ENCODE measurements at places on chromosomes 7 and 10.

GRCh38 chr10:8811201-8811600 is 756.7 kb downstream of the GATA3 start:
- DNase-seq, result no peak

DNA sequence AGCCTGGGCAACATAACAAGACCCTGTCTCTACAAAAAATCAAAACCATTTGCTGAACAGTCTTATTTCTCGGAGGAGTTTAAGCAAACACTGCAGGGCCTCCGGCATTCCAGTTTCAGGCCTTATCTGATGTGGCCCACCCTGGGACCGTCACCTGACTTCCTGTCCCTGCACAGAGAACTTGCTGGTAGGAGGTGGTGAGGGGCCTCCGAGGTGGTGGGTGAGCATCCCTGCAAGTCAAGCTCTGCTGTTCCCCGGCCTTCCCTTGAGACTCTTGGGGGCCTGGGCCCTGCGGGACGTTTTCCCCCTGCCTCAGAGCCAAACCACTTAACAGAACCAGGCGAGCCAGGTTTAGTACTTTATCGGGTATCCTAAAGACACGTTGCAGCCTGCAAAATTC is 44.5 kb upstream of the AP5Z1 start:
- no peak for DNase-seq

DNA sequence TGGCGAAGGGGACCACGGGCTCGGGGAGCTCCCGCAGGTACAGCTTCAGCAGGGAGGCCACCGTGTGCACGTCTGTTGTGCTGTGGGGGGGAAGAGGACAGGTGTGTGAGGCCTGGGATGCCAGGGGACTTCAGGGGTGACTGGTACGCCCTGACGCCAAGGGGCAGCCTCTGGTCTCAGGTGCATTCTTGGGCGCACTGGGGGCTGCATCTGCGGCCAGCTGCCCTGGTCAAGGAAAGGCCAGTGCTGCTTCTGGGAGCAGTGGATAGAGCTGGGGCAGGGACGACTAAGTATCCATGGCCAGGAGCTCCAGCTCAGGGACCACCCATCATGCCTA is 148.5 kb downstream of the MAPK8 start:
- DNase-seq, result no peak

GRCh38 chr10:110426294-110427181 is 71.2 kb upstream of the DUSP5 start:
- DNase-seq, result no peak

GRCh38 chr10:126111516-126111915 is 215.2 kb downstream of the FANK1 start:
- DNase-seq, result no peak
